ENCODE measurements at places on chromosomes 6 and 20.

DNA sequence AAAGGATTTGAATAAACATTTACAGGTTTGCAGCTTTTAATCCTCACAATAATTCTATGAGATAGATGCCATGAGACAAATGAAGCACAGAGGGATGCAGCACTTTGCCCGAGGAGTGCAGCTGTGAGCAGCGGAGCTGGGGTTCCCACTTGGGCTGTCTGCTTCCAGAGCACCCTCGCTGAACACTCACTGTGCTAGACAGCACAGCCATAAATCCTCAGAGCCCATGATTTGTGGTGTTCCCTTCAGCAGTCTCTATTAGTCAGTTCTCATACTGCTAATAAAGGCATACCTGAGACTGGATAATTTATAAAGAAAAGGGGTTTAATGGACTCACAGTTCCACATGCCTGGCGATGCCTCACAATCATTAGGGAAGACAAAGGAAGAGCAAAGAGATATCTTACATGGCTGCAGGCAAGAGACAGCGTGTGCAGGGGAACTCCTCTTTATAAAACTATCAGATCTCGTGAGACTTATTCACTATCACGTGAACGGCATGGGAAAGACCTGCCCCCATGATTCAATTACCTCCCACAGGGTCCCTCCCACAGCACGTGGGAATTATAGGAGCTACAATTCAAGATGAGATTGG lies 25.3 kb upstream of the CTAGE9 start:
- no peak for DNase-seq

DNA sequence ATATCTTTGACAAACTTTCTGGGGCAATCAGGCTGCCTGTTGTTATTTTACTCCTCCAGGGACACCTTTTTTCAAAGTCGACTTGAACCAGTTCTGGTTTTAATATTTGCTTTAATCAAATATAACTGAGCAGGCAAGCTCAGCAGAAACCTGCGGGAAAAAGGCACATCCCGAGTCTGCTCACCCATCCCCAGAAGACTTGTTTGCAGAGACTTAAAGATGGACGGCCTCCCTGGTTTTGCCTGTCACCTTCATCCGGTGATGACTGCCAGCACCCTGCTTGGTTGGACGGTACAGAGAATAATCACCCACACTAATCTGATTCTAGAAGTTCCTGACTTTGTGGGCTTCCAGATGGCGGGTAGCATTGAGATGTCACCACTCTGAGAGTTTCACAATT lies 36.8 kb downstream of the PPP1R3G start:
- no peak for DNase-seq

DNA sequence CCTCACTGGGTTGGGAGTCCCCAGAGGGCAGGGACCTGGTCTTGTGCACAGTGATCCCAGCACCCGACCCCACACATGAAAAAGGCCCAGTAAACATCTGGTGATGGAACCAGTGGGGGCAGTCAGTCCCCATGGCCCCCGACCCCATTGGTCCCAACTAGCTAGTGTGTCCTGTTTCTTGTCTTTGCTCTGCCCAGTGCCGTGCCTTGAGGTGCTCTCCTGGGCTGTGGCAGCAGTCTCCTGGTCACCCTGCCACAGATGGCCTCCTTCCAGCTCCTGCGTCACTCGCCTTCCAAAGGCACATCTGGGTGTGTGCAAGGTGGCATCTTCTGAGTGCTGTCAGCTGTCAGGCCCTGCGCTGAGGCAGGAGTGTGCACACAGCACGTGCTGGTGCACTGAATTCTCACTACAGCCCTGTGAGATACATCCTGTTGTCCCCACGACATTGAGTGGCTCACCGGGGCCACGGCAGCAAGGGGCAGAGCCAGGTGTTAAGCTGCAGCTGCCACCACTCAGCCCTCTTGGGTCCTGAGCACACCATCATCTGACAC lies 3.9 kb downstream of the NPEPL1 start:
- no peak for DNase-seq

DNA sequence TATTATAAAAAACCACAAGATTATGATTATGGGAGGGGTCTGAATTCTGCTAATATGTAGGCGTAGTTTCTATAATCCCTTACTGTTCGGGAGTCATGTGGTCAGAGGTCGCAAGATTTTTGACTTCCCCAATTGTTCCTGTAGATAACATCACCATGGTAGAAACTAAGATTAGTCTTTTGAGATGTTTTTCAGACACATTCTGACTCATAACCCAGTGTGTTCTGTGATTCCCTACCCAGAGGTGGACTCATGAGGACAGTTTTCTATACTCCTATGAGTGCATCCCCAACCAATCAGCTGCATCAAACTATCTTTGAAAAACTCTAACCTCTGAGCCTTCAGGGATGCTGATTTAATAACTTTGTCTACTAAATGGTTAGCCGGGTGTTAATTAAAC lies 175.5 kb downstream of the RFPL4B start:
- DNase-seq, result no peak

DNA sequence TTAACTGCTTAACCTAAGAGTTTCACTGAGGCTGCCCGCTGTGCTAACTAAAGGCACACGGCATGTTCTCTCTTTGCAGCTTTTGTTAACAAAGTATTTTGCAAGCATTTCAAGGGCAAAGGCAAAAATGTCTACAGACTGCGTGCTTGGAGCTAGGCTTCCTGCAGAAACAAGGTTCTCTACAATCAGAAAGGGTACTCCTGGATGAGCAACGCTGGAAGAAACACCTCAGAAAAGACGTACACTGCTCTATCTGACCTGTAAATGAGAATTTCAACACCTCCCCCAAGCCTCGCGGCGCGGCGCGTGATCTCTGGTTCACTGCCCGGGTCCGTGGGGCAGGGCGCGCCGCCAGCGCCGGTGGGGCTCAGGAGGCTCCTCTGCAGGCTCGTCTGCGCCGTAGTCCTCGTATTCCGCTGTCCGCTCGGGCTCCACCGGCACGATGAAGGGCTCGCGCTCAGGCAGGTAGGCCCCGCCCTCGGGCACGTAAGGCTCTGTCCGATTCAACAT lies 120.9 kb downstream of the COL12A1 start:
- no peak for DNase-seq

- no peak for DNase-seq
Measured at GRCh38 chr20:50286174-50286511, 95.5 kb downstream of the CEBPB start.

- DNase-seq, result no peak
Measured at GRCh38 chr20:44442298-44443070, 33.2 kb upstream of the TTPAL start.

GRCh38 chr6:165178056-165178455 lies 131.3 kb downstream of the C6orf118 start:
- DNase-seq, result no peak

GRCh38 chr20:2691663-2692035 lies 931 bp upstream of the EBF4 start:
- no peak for DNase-seq

- DNase-seq, result no peak
Measured at GRCh38 chr20:50558483-50558925, 48.3 kb downstream of the PTPN1 start.
